Cardiac muscle cell (in vitro differentiated cells and primary cell): ENCODE measurements at places on chromosomes 2 and 18.

GRCh38 chr2:165017966-165018596 lies 62.8 kb upstream of the SLC38A11 start:
- DNase-seq, result peak; percentile 24

DNA sequence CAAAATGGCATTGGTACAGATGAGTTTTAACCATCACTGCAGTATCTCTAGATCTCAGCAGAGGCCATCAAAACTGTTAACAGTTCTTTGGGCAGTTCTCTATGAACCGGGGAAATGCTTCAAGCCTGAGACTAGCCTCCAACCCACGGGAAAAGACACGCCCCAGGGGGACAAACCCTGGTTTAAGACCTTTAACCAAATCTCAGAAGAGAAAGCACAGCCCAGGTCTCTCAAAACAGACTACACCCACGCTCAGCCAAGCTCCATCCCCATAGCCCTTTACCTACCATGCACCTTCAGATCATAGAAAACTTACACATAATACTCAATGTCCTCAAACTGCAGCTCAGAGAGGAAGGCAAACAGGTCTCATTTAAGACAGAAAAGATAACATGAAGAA lies 78.3 kb downstream of the TMEM163 start:
- DNase-seq, result no peak

- peak; percentile 83 for DNase-seq
Measured at GRCh38 chr2:24984912-24985311, 13.2 kb upstream of the DNAJC27 start.

- DNase-seq, result peak; percentile 65
Measured at GRCh38 chr18:65091744-65092329, 659.0 kb upstream of the CDH7 start.

DNA sequence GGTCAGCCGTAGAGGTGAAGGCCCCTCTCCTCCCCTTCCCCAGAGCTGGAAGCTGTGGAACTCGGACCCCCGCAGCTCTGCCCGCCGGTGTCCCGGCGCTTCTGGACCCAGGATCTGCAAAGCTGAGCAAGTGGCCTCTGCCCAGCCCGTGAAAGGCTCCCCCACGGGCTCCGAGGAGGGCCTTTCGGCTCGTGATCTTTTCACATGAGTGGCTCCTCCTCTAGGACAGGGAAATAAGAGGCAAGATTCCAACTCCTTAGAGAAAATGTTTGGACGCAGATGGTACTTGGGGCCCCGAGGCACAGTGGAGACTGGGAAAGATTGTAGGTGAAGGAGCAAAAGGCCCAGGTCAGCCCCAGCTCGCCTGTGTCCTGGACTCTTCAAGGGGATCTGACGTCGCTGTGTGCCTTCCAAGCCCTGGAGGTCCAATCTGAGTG lies 48.2 kb upstream of the SP3 start:
- no peak for DNase-seq

DNA sequence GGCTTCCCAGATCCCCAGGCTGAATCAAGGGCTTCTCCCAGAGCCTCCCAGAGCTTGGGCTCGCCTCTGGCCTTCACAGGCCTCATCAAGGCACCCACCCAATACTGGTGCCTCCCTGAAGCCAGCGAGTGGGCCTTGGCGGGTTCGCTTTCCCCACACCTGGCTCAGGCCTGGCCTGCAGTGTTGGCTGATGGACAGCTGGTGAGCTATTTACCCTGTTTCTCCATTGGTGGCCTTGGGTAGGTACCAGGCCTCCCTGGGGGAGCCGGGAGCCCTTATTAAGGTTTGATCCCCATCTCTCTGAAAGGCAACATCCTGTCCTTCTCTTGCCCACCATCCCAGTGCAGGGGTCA lies 18.2 kb upstream of the DUSP2 start:
- no peak for DNase-seq

DNA sequence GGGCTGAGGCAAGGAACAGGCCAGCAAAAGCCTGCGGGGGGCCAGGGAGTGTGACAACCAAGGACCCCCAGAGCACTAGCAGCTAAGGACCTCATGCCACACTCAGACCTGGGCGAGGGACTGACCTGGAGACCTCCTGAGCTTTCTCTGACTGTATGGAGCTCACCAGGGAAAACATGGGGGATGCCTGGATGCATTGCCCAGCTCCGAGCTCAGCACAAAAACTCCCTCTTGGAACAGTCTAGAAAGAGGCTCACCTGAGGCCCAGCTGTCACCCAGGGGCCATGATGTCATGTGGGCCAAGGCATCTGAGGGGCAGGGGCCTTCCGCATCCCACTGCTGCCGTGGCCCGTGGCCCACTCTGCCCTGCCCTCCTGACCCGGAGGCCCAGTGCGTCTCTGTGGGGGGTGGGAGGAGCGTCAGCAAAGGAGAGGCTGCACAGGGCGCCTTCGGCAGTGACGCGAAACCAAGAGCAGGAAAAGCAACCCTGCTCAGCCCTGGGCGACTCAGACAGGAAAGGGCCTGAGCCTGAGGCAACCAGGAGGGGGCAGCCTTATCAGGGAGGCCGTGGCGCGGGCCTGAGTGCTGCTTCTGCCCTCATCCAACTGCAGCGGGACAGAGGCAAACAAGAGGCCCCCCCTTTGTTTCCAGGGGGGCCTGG lies 57.3 kb upstream of the ALPP start:
- no peak for DNase-seq

GRCh38 chr2:25340181-25340921 lies 1.4 kb downstream of the DNMT3A start:
- peak; percentile 48 for DNase-seq

DNA sequence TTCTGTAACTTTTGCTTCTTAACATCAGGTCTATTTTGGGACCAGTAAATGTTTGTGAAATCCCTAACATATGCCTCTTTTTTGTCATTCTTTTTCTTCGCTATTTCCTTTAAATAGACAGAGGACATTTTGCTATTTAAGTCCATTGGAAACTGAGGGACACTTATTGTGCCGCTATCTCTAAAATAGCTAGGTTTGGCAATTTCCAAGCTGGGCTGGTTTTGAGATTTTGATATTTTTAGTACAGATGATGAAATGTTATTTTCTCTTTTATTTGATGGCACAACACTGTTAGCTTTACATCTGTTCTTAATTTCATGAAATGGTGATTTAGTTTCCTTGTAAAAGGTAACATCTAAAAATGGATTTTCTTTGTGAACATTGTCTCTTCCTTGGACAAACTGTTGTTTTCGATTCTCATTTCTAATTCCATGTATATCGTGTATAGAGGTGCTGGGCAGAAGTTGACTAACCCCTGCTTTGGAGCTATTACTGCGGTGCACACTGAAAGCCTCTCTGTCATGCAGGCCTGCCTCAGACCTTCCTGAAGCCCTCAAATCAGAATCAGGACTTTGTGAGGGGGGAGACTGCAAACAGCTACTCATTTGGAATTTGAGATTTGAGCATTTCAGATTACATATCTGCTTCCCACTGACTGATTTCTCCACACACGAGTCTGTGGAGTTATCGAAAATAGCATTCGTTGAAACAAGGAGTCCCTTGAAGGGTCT lies 594 bp downstream of the RAD51AP2 start:
- peak; percentile 57 for DNase-seq

GRCh38 chr2:181657379-181657778 lies 474 bp upstream of the CERKL start:
- no peak for DNase-seq

GRCh38 chr2:26913606-26913998 lies 56.8 kb upstream of the MAPRE3 start:
- peak; percentile 34 for DNase-seq

GRCh38 chr2:68282811-68283418 lies 30.6 kb upstream of the PPP3R1 start:
- DNase-seq, result peak; percentile 17

- no peak for DNase-seq
Measured at GRCh38 chr2:387980-388421, 100.1 kb upstream of the ALKAL2 start.

DNA sequence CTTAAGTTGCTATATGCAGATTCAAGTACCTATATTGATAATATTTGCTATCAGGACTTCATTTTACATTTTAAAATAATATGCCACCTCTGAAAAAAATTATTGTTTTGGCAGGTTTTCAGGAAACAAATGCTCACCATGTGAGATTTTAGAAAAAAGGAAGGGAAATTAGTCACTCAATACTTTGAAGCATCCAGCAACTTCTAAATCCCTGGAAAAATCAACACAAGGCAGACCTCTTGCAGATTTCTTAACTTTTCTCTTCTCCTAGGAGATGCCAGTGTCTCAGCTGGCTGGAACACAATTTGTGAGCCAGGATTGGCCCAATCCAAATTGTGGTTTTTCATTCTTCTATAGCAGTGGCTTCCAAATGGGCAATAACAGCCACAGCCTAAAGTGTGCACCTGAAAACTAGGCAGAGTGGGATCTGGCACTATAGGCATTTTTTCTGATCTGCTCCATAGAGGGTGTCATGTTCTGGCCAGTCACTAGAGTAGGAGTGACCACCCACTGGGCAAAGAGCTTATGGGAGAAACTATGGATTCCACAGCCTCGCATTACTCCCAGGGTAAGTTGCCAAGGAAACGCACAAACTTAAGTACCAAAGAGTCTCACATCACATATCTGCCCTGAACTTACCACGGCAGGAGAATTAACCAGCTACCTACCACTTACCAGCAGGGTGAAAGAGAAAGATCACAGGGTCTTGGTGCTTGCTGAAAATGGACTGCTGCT lies 28.1 kb upstream of the THOC1 start:
- no peak for DNase-seq

GRCh38 chr2:180828756-180829155 lies 151.6 kb upstream of the UBE2E3 start:
- DNase-seq, result no peak

DNA sequence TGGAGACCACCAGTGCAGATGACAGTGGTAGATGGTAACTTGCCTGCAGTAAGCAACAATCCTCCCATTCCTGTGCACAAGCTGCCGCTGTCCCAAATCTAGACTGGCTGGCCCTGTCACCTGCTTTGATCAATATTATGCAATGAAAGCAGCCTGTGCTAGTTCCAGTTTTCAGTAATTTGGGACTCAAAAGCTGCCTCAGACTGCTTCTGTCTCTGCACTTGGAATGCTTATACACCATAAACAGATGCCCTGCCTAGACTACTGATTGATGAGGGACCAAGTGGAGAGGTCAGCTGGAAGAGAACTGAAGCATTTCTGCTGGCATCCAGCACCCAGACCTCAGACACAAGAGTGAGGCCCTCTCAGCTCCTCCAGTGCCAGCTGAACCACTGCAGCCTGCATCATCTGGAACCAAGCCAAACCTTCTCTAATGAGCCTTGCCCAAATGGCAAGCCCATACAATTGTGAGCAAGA lies 24.9 kb downstream of the CCBE1 start:
- DNase-seq, result no peak

GRCh38 chr2:13021470-13021957 lies 304.8 kb downstream of the TRIB2 start:
- DNase-seq, result peak; percentile 36

GRCh38 chr2:238259061-238260020 lies 19.5 kb upstream of the HES6 start:
- no peak for DNase-seq

- no peak for DNase-seq
Measured at GRCh38 chr2:218888341-218888740, 7.7 kb downstream of the WNT10A start.

- DNase-seq, result no peak
Measured at GRCh38 chr2:50103442-50103841, 928.5 kb downstream of the NRXN1 start.

DNA sequence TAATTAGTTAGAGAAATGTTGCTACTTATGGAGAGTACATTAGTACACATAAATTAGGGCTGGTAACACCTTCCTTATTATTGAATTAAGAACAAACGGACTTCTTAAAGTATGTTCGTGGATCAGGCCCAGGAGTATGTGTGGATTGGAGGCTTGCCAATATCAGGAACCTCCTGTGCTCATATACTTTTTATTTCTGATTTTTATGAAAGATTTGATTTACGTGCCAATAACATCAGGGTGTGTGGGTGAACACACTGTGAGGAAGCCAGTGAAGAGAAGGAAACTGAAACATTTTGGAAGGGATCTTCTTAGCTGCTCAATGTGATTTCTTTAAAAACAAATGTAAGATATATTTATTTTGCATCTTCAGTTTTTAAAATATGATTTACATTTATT lies 113.0 kb downstream of the EFEMP1 start:
- DNase-seq, result peak; percentile 38

- peak; percentile 77 for DNase-seq
Measured at GRCh38 chr2:84970210-84970867, 622 bp upstream of the KCMF1 start.

GRCh38 chr18:79377187-79377891 lies 18.4 kb upstream of the NFATC1 start:
- DNase-seq, result no peak

GRCh38 chr2:191533693-191534180 lies 144.2 kb upstream of the NABP1 start:
- no peak for DNase-seq

DNA sequence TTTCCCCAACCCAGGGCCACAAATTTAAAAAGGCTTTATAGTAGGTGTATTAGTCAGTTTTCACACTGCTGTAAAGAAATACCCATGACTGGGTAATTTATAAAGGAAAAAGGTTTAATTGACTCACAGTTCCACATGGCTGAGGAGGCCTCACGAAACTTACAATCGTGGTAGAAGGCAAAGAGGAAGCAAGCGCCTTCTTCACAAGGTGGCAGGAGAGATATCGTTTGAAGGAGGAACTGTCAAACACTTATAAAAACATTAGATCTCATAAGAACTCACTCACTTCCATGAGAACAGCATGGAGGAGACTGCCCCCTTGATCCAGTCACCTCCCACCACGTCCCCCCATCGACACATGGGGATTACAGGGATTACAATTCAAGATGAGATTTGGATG lies 70.4 kb downstream of the FECH start:
- no peak for DNase-seq

GRCh38 chr2:14706201-14706600 lies 73.7 kb downstream of the LRATD1 start:
- DNase-seq, result no peak

GRCh38 chr2:215743066-215743465 lies 270.3 kb downstream of the MREG start:
- no peak for DNase-seq

DNA sequence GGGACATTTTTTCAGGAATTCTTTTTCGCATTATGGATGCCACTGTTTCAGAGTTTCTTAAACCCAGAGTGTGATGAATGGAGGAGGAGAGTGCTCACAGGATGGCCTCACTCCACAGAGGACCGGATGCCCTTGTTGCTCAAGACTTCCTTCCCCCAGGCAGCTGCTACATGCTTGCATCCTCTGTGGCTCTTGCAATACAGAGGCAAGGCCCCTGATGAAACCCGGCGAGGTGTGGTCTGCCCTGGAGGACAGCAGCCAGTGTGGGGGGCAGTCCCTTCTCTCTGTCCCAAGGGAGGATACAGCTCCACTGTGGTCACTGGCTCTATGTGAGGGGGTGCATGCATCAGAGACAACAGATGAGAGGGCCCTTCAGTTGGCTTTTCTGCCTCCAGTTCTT lies 109.6 kb downstream of the SH3RF3 start:
- peak; percentile 97 for DNase-seq
